ENCODE measurements at places on chromosomes 3 and 15.
A peak's percentile ranks its signal among the peaks of the same experiment; 100 is the strongest.

GRCh38 chr3:13069495-13069894 is 3.7 kb downstream of the IQSEC1 start:
- peak; percentile 31 for DNase-seq

DNA sequence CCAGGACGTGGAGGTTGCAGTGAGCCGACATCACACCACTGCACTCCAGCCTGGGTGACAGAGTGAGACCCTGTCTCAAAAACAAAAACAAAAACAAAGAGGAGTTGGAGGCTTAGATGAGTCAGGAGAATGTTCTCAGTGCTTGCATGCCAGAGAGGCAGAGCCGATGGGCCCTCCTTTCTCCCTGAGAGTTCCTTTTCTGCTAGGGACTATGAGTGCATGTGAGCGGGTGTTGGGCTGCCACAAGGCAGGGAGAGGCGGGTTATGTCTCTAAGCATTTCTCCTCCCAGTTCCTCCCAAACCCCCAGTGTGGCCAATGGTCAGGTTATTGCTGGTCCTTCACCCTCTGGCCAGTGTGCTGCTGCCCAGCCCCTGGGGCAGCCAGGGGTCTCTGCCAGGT is 45.1 kb downstream of the RTP1 start:
- no peak for DNase-seq

DNA sequence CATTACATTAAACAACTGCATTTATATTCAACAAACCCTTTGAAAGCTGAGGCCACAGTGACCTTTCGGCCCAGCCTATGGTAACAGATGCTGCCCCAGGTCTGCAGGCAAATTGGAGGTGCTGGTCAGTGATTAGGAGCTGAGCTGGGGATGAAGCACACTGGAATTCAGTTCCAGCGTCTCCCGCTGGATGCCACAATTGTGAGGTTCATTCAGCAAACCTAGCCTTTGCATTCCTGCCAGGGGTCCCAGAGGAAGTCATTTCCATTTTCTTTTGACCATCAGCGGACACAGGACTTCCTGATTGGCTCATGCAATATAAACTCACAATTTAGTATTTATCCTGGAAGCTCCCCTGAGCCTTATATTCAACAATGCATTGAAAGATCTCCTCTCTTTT is 89.5 kb downstream of the IL20RB start:
- no peak for DNase-seq

DNA sequence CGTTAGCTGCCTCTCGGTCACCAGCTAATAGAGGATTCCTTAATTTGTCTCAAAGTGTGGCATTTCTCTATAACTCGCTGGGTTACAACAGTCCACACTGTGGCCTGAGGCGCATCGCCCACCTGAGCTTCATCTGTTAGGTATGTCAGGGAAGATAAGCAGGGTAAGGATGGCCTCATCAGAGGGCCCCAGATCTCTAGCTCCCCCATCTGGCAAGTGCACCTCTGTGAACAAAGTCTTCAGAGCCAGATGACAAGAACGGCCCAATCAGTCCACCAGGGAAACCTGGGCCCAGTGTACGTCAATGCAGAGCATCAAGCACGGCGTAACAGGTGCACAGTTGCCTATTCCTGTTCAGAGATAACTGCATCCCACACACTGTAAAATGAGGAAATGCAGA is 23.2 kb downstream of the FRG2C start:
- no peak for DNase-seq

DNA sequence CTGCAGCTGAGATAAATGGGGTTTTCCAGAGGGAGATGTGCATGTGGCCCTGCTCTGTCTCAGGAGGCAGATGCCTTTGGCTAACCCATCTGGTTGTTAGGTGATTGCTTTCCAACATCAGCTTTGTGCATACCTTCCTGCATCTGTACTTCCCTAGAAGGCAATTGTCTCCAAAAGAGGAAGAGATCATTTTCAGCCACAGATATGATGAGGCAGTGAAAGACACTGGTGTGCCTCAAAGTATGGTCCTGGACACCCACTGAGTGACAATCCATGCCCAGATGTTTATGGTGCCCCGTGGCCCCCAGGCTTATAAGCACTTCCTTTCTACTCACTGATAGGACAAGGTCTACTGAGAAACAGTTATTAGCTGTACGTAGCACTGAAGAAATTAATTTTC is 117.5 kb upstream of the NR2F2 start:
- no peak for DNase-seq

DNA sequence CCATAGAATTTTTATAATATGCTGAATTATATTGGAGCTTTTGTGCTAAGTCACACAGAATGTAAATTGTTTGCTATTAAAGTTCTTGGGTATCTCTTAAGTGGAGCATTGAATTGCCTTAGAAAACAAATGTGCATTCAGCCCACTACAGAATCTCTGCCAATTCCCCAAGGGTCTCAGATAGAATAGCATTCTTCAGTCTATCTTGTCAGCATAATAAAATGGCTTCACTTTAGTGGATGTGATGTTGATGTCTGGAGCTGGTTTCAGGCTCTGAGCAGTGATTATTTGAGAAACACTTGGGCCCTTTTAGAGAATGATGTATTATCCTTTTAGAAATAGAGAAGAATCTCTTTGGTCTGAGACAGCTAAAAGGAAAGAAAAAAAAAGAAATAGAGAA is 45.2 kb downstream of the LRCH3 start:
- no peak for DNase-seq

GRCh38 chr15:87764461-87765240 is 491.9 kb downstream of the NTRK3 start:
- no peak for DNase-seq

DNA sequence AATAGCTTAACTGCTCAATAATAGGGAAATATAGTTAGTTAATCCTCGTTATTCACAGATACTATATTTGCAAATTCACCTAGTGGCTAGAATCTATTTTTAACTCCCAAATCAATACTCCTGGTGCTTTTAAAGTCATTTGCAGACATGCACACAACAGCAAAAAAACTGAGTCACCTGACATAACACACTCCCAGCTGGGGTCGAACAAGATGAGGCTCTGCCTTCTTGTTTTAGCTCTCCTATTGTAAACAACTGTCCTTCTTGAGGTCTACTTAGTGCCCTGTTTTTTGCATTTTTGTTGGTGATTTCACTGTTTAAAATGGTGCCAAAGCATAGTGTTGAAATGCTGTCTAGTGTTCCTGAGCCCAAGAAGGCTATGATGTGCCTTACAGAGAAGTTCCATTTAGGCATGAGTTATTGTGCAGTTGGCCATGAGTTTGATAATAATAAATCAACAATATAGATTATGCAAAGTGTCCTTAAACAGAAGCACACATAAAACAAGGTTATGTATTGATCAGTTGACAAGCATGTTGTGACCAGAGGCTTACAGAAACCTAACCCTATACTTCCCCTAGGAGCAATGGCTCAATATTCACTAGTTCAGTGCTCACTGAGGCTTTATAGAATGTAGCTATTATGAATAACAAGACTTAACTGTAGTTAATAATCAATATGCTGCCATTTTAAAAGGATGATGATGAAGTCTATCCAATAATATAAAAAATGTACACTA is 18.6 kb downstream of the MAP3K13 start:
- no peak for DNase-seq

DNA sequence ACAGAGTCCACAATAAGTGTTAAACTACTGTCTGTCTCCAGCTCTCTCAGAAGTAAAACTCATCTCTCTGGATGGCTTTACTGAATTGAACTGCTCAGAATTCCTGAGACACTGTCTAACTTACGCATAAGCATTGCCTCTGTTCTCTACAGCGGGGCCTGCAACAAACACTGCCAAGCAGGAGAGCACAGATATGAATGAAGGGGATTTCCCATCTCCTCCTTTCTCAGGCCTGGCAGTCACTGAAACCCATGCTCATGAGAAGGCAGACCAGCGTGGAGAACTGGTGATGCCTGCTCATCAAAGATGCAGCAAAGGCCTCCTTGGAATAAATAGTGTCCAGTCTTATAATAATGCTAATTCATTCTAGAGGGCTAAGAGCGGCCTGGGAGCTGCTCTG is 10.3 kb downstream of the RASGRP1 start:
- DNase-seq, result no peak

GRCh38 chr15:86647810-86648440 is 568.3 kb downstream of the AGBL1 start:
- DNase-seq, result no peak

GRCh38 chr15:48766196-48766595 is 44.7 kb downstream of the CEP152 start:
- DNase-seq, result no peak

DNA sequence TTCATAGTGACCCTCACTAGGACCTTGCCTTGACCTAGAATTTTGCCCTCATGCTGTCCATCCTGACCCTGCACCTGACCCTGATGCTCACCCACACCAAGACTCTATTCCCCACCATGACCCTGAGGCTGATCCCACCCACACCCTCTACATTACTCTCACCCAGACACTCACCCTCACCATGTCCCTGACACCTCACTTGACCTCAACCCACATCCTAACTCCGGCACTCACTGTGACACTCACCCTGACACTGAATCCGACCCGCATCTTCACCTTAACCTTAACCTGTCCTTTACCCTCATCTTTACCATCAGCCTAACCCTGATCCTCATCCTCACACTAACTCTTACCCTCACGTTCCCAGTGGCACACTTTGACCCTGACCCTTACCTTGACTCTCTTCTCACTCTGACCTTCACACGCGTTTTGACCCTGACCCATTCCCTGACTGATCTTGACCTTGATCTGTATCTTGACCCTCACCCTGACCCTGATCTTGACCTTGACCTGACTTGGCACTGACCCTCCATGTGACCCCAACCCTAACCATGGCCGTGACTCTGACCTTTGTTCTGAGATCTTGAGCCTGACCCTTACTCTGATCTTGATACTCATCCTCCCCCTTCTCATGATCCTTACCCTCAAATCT is 22.2 kb upstream of the SLC25A26 start:
- no peak for DNase-seq

DNA sequence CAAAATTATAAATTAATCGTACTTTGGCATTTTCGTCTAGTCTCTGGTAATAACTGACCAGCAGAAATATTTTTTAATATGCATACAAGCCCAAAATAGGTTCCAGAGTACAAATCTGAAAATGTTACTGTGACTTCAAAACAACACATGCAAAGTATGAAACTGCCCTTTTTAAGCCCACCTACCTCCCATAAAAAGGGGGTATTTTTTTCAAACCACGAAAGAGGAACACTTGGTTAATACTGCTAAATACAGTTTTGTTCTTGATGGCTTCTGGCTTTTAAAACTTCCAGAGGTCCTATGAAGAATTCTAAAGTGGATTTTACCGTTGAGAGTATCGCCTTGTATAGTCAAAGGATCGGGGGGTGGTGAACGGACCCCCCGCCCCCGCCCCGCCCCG is 610.7 kb downstream of the FOXP1 start:
- DNase-seq, result no peak

DNA sequence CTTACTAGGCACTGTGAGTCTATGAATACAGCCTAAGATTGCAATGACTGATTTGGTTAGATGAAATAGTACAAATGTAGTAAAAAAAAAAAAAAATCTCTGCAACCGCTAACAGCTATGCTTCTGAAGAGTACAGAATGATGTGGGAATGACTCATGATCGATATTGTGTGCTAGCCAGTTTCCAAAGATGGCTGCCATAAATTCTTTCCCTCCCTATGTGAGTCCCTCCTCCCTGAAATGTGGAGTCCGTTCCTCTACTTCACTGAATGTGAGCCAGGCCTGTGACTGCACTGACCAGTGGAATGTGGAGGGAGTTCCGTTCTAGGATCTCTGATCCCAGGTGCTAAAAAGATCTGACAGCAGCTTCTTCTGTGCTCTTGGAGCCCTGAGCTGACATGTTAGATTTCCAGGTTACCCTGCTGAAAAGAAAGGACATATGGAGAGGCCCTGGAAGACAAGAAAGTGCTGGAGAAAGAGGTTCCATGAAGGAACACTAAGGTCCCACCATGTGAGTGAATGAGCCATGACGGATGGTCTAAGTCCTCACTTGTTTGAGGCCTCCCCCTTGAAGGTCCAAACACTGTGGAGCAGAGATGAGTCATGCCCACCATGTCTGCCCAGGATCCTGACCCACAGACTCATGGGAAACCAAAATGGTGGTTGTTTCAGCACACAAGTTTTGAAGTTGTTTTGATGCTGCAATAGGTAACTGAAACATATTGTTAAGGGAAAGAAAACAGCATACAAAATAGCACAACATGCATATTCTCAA is 46.3 kb downstream of the DGKG start:
- DNase-seq, result no peak

- DNase-seq, result peak; percentile 27
Observed at GRCh38 chr3:77536038-77536775, 496.3 kb downstream of the ROBO2 start.

GRCh38 chr15:98865397-98866339 is 141.9 kb downstream of the PGPEP1L start:
- DNase-seq, result peak; percentile 88

DNA sequence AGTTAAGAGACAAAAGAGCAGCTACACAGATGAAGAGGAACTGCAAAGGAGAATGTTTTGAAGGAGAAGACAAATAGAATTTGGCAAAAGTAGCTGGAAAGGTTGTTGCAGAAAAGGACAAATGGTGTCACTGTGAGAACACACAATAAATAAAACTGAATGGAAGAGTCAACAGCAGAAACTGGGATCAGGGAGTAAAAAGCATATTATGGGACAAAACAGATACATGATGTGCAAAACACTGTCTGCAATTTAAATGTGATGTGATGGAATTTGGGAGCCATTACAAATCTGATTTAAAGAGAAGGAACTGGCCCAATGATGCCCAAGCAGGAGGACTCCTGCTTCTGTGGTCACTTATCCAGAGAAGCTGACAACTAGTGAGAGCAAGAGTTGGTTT is 46.1 kb downstream of the CD47 start:
- no peak for DNase-seq

DNA sequence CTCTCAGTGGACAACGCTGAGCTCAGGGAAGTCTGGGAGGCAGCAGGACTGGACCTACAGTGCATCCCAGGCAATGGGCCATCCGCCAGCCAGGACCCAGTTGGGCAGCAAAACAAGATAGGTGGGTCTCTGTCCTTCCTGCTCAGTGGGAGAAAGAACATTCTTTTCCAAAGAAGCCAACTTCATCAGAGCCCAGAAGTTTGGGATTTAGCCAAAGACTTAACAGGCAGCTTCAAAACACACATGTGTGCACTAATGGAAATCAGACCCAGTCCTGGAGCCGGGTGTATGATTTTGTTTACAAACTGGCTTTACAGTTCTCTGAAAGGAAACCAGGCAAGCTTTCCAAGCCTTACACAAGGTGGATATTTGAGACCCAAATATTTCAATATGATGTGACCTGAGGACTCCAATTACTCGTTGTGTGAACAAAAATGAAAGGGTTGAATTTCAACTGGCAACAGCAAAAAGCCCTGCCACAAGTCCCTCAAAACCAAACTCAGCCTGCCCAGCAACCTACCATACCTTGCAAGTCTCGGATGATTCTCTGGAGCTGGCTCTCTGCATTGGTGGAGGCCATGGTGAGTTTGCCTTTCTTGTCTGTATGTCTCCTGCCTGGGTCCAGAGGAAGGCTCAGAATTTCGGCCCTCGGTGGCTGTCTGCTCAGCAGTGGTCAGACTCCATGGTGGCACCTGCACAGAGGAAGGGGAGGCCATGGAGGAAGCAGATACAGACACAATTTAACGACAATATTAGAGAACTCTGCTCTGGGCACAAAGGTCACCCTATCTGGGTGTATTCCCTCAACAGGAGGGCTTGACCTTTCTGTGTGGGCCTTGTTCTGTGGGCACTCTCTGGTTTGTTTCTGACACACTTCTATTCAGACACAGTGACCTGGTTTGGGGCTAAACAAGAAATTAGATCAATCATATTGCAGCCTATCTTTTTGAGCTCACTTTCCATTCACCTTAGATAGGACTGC is 11.0 kb downstream of the FYCO1 start:
- no peak for DNase-seq

Data from NCI-H69 (cell line).